Epithelial cell of proximal tubule (primary cell): ENCODE measurements at places on chromosomes 2 and 18.

GRCh38 chr2:218218268-218219185 is 1.5 kb downstream of the ARPC2 start:
- DNase-seq: no peak

DNA sequence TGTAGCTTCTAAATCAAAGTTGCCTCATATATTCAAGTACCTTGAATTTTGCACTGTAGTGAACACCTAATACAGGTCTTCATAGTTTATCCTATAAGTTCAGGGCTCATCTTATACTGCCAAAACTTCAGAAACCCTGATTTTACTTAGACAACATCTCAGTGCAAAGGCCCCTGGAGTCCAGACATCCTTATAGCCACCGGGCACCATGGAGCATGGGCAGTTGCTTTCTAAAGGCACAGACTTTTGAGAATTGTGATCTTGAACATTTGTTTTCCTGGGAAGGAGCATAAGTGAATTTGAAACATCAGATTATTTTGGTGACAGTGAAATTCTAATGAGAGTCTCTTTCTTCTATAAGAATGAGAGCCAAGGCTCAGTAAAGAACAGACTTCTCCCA is 292.3 kb downstream of the CYRIA start:
- no peak for DNase-seq

DNA sequence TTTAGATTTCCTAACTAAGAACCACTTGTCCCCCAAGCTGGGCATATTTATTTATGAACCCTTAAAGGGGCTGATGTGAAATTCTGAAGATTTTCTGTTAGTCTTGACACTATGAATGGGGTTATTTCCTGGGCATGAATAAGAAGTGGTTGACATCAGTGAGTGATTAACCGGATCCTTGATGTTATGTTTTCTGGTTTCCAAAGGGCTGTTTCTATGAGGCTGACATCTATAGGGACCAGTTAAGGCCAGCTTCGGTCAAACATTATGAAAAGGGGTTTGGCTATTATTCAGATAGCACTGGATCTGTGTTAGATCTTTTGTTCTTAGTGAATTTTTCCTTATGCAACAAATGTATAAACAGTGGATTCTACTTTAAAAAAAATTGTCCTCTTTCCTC is 443.7 kb upstream of the SPRED2 start:
- DNase-seq: no peak

DNA sequence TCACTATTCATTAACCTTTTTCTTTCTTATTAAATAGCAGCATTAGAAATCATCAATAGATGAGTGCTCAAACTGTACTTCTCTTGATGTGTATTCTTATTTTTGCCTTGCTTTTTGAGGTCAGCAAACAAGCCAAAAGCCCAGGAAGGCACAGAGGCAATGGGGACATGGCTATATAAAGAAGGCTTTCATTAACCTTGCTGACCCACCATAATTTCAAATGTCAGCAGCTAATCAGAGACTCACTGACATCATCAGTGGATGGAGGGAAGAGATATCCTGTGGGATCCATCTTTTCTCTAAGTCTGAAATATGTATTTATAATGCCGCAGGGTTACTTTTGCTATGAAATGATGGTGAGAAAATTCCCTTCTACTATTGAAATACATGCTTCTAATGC is 1162.8 kb upstream of the ACVR2A start:
- no peak for DNase-seq

GRCh38 chr18:13589316-13589715 is 137.0 kb downstream of the FAM210A start:
- no peak for DNase-seq

GRCh38 chr2:211127501-211127900 is 571.1 kb downstream of the CPS1 start:
- no peak for DNase-seq

DNA sequence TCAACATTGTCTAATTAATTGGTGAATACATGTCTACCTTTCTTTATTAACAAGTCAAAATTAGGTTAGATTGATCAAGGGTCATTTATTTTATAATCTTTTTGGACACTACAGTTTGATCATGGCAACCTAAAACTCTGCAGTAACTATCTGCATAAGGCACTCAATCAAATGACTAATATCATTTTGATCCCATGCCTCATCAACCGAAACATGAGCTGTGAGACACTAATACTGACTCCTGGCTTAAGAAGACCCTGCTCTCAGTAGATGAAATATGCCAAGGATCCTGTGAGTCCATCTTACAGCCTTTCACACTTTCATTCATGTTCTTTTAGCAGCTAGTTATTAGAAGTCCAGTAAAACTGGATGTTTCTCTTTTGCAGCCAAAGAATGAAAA is 169.4 kb upstream of the CAVIN2 start:
- no peak for DNase-seq

- DNase-seq: no peak
Measured at GRCh38 chr18:23916338-23916737, 98.2 kb upstream of the TTC39C start.

DNA sequence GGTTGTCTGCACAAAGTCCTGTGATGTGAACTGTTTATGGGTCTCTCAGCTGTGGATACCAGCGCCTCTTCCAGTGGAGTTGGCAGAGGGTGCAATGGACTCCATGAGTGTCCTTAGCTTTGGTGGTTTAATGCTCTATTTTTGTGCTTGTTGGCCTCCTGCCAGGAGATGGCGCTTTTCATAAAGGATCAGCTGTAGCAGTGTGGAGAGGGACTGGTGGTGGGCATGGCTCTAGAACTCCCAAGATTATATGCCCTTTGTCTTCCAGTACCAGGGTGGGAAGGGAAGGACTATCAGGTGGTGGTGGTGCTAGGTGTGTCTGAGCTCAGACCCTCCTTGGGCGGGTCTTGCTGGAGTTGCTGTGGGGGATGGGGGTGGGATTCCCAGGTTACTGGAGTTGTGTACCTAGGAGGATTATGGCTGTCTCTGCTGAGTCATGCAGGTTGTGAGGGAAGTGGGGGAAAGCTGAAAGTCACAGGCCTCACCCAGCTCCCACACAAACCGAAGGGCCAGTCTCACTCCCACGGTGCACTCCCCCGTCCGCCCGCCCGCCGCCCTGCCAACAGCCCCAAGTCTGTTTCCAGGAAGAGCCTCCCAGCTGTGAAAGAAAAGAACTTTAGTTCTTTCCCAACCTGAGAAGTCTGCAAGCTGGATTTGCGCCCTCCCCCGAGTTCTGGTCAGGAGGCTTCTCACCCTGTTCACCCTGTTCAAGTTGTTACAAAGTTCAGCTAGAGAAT is 108.1 kb downstream of the MARCO start:
- no peak for DNase-seq

- no peak for DNase-seq
Measured at GRCh38 chr2:150494234-150494945, 6.9 kb upstream of the RND3 start.

- no peak for DNase-seq
Measured at GRCh38 chr18:36365836-36366775, 68.6 kb downstream of the FHOD3 start.

DNA sequence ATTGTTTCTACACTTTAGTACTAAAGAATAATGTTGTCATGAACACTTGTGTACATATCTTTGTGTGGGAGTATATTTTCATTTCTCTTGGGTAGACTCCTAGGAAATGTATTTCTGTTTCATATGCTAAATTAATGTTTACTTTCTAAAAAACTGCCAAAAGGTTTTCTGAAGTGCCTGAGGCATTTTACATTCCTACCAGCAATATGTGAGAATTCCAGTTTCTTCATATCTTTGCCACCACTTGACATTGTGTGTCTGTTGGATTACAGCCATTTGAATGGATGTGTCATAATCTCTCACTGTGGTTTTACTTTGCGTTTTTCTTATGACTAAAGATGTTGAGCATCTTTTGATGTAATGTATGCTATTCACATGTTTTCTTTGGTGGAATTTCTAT is 428.2 kb upstream of the KCNH7 start:
- no peak for DNase-seq

DNA sequence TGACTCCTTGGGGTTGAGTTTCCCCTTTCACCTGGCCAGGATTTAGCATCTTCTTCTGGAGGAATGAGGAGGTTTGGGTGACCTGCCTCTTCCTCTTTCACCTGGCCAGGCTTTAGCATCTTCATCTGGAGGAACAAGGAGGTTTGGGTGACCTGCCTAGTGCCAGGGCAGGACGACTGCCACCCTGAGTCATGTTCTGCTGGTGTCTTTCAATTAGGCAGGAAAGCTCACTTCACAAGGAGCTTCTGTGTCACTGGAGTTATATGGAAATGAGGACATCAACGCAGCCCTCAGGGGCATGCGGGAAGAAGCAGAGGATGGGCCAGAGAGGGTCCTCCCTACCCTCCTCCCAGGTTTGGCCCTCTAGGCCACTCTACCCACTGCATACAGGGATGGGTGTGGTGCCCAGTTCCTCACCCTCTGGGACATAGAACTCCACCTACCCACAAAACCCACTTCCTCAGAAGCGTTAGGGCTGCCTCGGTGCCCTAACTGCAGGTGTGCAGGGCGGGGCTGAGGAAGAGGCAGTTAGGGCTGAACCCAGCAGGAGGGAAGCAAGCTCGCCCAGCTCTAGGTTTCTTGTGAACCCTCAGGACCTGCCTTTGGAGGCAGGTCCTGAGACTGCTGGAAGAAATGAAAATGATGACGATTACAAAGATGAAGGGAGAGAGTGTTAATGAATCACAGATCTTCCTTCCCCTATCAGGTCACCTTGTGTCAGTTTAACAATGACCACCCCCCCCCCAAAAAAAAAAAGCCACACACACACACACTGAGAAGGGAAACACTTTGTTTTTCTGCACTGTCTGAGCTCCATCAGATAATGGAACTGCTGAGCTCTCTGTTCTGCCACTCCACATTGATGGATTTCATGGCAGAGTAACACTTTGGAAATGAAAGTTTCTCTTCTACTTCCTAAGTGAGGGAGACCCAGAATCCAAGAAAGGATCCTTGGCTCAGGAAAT is 71.0 kb downstream of the ARL4C start:
- no peak for DNase-seq

GRCh38 chr2:102803041-102803896 is 41.4 kb downstream of the TMEM182 start:
- DNase-seq: no peak

DNA sequence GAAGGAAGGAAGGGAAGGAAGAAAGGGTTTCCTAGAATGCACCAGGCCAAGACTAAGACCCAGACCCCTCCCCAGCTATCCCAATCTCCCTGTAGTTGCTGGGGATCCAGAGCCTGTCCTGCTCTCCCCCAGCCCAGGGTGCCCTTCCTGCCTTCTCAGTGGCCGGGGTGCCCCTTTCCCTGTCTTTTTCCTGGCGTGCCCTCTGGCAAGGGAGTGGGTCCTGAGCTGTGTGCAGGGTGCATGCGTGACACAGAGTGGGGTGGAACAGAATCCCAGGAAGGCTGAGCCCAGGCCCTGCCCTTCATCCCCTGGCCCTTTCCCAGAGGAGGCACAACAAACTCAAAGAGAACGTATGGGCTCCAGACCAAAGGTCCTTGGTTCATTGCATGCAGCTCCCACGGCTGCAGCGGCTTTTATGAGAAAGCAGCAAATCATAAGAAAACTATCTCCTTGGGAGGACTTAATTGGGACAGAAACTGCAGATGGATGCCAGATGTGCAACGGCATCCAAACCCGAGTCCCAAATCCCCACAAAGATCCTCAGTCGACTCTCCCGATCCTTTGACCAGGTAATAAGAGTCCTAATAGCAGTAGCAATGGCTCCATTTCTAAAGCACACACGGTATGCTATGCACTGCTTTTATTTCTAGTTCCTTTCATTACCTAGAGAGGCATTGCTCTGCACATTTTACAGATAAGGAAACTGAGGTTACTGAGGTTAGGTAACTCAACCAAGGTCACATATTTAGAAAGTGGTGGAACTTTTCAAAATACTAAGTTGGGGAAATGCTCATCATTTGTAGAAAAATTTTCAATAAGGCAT is 12.7 kb upstream of the ARID5A start:
- no peak for DNase-seq

DNA sequence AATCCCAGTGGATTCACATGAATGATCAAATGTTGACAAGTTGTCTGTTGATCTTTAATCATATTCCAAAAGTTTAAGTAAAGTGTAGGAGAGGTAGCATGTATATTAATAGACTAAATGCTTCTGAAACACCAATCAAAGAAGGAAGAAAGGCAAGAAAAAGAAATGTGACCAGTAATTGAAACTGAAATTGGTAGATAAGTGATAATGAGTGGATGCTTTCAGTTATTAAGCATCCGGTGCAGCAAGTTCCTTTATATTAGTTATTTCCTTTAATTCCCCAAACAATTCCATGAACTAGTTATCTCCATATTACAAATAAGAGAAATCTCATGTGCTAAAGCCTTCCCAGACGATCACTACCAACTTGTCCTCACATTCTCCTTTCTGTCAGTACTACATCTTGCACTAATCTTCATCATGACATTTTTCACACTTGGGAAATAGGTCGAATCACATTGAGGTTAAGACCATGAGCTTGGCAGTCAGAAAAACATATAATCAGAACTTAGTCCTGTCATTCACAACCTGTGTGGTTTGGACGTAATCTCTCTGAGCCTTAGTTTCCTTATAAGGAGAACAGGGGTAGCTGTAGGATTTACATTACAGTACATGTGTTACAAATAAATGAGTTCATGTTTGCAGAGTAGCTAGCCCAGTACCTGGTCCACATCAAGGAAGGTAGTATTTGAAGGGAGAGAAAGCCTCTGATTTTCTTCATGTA is 182.1 kb downstream of the NOL4 start:
- no peak for DNase-seq

- DNase-seq: no peak
Measured at GRCh38 chr18:58669731-58670378, 1.4 kb upstream of the MALT1 start.

GRCh38 chr2:106892048-106892447 is 6.1 kb upstream of the ST6GAL2 start:
- DNase-seq: no peak

GRCh38 chr2:37638973-37639372 is 32.5 kb downstream of the CDC42EP3 start:
- no peak for DNase-seq

- DNase-seq: no peak
Measured at GRCh38 chr2:108786008-108786353, 590 bp upstream of the CCDC138 start.

DNA sequence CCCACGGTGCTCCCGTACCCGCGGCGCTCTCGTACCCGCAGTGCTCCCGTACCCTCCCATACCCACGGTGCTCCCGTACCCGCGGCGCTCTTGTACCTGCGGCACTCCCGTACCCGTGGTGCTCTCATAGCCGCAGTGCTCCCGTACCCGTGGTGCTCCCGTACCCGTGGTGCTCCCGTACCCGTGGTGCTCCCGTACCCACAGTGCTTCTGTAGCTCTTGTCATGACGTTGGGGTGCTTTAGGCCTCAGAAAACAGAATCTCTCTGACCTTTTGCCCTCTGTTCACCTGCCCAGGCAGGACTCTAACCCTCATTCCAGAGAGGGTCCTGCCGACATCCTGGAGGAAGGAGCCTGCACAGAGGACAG is 35.3 kb downstream of the SLC66A2 start:
- no peak for DNase-seq

GRCh38 chr2:25414781-25415180 is 73.1 kb upstream of the DNMT3A start:
- DNase-seq: no peak

DNA sequence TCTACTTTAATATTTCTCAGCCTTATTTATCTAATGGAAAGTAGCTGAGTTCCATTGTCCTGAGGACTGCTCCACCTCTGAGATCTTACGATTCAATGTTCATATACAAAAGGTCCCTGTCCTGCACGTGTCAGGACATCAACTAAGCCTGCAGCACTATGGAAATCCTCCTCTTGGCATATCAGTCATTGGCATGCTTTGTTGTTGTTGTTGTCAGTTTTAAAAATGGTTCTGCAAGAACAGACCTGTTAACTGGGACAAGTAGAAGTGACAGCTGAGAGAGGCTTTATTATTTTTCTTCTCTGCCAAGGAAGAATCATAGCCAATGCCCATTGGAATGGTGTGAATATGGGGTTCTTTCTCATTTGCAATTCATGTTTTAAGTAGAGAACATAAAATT is 450.1 kb upstream of the PKDCC start:
- DNase-seq: no peak

- DNase-seq: no peak
Measured at GRCh38 chr2:157164370-157164769, 93.1 kb upstream of the GALNT5 start.
